ENCODE measurements at places on chromosomes 1 and 21.

DNA sequence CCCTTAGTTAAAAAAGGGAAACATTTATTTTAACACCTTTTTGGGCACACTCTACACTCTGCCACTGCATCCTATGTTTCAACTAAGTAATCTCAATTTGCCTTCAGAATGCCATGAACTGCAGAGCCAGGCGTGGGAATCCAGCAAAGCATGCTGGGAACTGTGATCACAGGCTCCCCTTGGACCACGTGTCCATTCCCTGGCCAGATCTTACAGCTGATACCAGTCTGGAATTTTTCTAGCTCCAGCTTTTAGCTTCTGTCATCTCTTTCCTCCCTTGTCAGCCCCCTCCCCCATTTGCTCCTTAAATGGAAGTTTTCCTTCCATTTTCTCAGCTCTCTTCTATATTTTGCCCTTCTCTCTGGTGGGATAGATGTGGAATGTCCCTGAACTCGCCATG lies 29.4 kb downstream of the RCSD1 start:
- no peak for DNase-seq

DNA sequence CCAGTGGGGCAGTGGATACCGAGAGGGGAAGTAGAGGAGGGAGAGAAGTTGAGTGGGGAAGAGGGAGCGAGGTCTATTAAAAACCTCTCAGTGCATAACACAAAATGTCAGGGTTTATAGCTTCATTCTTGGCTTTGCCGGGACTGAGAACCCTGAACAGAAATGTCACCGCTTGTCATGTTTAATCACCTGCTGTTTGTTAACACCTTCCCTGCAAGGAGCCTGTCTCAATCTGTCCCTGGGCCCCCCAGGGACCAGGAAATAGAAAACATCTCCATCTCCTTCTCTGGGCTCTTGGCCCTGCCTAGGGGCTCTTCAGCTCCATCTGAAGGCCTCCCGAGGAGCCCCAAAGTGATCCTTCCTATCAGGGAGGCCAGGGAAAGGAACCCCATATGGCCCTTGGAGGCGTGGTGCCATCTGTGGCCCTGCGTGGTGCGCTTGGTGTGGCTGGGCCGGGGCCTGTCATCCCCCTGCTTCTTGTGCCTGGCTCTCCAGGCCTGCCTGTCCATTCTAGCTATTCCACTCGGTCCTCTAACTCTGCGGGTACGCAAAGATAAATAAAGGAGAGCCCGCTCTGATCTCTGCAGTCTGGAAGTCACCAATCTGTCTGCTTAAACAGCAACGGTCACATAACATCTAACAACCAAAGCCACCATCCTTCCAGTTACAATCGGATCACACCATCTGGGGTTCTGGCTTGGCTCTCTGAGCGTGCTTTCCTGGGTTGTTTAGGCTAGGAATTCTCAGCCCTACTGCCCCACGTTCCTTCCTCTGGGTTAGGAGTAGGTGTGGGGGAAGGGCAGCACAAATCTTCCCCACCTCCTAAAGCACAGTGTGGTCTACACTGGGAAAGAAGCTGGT lies 113.8 kb downstream of the CASZ1 start:
- DNase-seq = no peak

GRCh38 chr1:2455757-2456156 lies 20.3 kb upstream of the PLCH2 start:
- no peak for DNase-seq

- DNase-seq = no peak
Measured at GRCh38 chr21:40770435-40771055, 76.4 kb downstream of the DSCAM start.

GRCh38 chr1:67393240-67393639 lies 37.0 kb downstream of the SERBP1 start:
- no peak for DNase-seq

DNA sequence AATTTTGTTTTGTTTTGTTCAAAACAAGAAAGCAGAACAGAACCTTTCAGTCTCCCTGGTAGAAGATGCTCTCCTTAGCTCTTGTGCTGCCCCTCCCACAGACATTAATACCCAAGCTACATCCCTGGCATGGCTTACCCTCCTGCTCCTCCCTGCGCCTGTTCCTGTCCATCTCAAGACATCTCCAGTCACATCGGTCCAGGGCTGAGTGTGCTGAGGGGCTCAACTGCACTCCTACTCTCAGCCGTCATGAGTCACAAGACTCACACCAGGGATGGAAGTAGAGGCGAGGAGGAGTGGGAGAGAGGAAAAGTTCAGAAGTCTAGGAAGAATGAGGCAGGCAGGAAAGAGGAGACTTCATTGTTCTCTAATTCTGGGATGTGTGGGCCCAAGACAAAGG lies 9.2 kb upstream of the TACSTD2 start:
- no peak for DNase-seq

DNA sequence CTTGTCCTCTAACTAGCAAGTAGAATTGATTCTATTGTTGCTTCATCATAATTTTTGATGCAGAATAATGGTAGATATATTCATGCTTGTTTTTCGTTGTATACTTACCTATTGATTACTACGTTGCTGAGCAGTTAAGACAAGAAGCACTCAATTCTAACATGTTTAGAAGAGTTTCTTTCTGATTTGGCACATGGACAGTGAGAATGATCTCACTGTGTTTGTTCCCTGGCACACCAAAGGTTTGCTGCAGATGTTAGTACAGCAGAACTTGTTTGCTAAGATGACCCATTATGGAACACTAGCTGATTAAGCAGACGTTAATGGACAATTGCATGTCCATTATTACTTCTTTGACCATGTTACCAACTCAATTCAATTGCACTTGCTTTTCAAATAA lies 184.7 kb upstream of the SGIP1 start:
- DNase-seq = no peak

DNA sequence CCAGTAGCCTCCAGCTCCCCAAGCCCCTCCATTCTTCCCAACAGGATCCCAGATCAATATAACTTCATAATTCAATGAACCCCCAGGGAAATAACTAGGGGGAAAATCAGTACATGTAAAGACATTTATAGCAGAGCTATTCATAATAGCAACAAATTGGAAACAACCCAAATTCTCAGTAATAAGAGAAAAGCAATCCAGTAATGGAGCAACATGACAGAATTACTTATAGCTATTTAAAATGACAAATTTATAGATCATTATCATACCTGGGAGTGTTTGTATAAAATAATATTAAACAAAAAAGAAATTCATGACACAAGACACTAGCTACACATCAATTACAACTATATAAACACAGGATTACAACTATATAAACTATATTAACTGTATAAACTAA lies 20.2 kb downstream of the PLEKHA6 start:
- DNase-seq = no peak

GRCh38 chr21:18222346-18222745 lies 22.3 kb upstream of the CHODL start:
- DNase-seq = no peak

GRCh38 chr21:33968080-33968994 lies 52.7 kb upstream of the ATP5PO start:
- no peak for DNase-seq
